Lung (tissue), 17 donors: ENCODE measurements at places on chromosomes 2 and 18.

GRCh38 chr2:170454471-170455372, 260.4 kb upstream of the SP5 start:
- DNase-seq: no peak

DNA sequence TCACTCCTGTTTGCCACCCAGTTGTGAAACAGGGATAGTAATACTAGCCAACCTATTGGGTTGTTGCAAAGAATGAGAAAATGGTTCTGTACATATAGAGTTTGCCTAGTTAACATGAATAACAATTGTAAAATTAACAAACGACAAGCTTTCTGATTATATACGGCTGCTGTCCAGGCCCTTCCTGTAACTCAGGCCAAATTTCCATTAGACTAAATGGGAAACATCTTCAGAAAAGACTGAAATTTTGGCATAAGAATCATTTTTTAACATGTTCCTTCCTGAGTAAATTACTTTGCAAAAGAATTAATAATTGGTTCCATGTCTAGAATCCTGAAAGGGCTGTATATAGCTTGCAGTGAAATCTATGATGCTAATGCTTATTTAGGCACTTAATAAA, 117.7 kb upstream of the SATB2 start:
- DNase-seq: peak; percentile 60

- DNase-seq: no peak
These were observed 18.8 kb upstream of the SOS1 start for GRCh38 chr2:39139511-39140237.

- DNase-seq: no peak
These were observed 83.6 kb downstream of the SESTD1 start for GRCh38 chr2:179181002-179181401.

- no peak for DNase-seq
These were observed 184.6 kb upstream of the BOD1L2 start for GRCh38 chr18:56962322-56962721.

DNA sequence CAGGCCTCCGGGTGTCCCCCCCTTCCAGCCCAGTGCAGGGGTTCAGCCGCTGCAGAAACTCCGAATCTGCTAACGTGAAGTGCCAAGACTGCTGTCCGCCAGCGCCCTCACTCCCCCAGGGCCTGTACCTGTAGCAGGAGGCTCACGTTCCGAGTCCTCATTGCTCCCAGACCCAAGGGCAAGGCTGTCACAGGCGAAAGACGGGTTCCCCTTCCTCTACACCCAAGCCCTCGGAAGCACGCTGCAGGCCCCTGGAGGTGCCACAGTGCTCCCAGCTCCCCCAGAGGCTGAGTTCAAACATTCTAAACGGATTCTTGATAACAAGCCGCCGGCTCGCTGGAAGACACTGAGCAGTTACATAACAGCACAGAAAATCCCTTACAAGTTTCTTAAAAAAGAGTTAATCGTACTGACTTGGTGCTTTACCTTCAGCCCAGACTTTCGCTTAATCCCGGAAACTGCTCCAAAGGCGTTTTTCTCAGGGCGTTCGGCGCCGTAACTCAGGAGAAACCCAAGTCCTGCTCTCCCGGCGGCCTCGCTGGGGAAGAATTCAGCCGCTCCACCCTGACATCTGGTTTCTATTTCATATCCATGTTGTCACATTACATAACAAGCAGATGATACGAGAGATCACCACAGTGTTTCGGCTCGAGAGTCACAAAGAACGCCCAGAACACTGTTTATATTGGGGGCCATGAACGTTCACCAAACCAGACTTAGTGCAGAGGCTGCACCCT, 92.0 kb downstream of the HDAC4 start:
- peak; percentile 86 for DNase-seq

DNA sequence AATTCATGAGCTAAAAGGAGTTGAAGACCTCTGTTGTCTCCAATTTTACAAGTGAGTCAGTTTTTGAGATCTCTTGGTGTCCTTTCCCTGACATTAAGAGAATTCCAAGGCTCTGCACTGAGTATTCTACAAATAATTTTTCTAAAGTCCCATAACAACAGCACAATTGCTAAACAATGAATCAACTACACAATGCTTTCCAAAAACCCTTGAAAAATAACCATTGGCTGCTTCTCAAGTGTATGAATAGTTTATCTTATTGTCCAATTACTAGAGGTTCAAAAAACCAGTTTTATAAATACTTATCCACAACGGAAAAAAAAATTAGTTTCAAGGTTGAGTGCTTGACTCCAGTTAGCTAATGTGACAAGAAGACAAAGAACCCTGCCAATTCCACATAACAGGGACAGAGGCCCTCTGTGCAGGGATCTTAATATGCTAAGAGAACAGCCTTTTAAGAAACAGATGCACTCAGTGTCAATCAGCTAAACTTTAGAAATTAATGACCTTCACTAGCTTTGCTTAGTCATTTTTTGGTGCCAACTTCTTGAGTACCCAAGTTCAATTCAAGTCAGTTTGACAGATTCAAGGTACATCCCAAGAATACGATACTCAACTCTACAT, 266.6 kb upstream of the CYP26B1 start:
- peak; percentile 34 for DNase-seq

DNA sequence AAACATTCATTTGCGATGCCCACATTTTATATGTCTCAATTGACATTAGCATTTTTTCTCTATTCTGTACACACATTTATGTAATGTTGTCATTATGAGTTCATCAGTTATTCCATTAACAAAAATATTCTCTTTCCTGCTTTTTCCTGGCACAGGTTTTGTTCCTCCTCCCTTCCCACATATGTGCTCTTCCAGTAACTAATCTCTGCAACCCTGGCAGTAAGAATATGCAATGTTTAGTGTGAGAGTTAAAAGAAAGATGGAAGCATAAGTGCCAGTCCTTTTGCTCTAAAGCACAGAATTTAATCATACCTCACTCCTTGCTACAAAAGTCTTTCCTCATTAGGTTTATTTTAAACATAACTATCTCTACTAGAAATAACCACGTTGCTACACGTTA, 155.8 kb upstream of the ERBB4 start:
- DNase-seq: no peak

GRCh38 chr2:237480556-237480955, 6.5 kb upstream of the MLPH start:
- no peak for DNase-seq

- no peak for DNase-seq
These were observed 84.1 kb downstream of the ALPK2 start for GRCh38 chr18:58544616-58545337.

DNA sequence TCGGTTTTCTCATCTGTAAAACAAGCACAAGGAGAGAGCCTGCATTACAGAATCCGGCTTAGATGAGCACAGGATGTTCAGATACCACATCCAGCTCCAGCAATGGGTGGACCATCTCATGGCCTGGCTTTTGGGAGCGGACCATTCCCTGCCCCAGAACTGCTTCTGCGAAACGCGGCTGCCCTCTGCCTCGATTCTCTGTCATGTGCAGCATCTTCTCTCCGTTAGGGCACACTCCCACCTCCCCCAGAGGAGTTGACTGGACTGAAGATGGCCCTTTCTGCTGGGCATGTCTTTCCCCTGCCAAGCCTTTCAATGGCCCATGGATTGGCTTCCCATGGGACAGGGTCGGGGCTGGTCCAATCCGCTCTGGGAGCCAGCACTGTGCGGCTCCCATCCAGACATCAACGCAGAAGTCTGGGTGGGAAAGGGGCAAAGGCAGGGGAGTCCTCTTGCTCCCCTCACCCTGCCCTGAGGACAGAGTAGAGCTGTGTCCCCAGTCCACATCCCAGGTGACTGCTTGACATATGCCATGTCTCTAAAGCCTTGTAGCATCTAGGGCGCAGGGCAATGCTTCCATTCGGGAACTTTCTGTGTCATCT, 14.3 kb upstream of the FAHD2A start:
- DNase-seq: no peak

DNA sequence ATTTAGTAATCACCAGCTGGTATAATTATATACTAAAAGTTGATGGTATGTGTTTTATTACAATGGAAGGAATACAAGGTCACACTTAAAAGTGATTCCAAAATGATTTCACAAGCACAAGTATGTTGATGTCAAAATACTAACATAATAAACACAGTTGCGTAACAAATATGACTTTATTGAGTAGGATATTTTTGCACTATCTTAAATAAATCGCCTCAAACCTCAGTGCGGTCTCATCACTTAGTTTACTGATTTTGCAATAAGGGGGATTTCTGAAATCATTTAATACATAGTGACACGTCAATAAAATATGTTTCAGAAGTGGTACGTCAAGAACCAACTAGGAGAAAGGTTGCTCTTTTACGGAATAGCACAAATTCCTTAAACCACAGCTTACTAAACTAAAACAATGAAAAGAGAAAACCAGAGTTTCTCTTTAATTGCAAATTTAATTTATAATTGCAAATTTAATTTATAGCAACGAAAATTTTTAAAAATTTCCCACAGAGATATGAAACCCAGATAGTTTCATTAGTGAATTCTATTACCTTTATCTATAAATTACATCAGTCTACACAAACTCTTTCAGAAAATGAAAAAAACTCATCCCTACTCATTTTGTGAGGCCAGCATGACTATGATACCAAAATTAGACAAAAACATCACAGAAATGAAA, 304.0 kb upstream of the REG3G start:
- DNase-seq: no peak
